ENCODE measurements at places on chromosomes 11 and 22.

DNA sequence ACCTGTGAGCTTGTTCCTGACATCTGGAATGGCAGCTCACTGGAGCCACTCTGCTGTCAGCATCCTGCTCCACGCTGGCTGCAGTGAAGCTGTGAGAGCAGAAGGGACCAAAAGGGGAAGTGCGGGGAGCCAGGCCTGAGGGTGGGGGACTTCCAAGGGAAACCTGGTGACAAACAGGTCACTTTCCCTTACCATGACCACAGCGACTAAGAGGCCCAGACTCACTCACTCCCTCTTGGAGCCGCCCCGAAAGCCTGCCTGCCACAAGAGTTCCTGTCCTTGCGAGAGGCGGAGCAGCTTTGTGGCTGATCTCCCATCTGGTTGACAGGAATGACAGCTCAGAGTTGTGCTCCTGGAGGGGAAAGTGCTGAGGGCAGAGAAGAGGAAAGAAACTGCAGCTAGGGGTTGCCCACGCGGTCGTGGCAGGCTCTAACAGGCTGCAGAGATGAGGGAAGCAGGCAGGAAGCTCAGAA is 183.8 kb upstream of the NTM start:
- no peak for DNase-seq

DNA sequence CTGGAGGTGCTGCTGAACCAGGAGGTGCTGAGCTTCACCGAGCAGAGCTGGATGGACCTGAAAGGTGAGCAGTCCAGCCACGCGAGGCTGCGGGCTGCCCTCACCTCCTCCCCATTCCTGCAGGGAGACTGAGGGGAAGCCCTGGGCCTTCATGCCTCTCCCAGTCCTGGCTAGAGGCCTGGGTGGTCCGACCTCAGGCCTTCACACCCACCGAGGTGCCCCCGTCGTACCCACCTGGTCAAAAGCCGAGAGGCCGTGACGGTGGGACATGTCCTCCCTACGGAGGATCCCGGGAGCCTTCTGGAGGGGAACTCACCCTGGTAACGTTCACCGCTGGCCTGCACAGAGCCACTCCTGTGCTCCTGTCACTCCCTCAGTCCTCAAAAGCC is 5.1 kb downstream of the SUSD2 start:
- no peak for DNase-seq

- no peak for DNase-seq
Measured at GRCh38 chr11:125975634-125976033, 29.8 kb downstream of the VSIG10L2 start.

DNA sequence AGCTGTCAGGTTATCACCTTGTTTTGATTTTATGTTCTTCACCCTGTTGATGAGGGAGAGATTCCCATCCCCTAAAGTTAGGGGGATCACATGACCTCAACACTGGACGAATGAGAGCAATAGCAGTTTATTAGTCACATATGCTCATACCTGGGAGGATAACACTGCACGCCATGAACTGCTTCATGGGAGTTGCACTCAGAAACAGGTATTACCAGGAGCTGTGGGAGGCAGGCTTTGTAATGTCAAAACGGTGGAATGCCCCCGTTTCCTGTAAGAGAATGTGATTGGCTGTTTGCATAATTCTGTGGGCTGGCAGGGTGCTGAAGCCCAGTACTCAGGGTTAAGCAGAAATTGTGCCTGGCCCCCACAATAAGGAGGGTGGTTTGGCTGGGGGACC is 3.2 kb upstream of the THY1 start:
- DNase-seq: no peak

DNA sequence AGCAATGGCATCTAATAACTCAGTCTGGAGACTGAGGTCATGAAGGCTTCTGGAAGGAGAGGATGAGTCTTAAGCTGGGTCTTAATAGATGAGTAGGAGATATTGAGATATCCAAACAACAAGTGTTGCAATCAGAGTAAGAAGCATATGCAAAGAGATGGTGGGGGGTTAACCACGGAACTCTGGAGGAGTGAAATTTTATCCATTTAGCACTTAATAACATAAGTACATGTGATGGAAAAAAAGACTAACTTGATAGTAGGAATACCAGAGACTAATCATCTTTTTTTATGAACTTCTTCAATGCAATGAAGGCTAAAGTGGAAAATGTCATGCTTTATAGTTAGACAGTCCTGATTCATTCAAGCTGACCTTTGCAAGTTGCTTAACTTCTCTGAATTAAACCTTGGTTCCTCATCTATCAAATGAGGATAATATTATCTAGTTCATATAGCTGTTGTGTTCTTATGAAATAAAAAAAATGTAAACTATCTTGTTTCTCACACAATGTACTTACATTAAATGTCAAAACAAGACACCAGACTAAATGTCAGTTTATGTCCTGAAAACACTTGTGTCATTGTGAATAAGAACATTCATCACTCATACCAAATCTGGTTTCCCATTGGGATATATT is 403.1 kb upstream of the CCDC90B start:
- DNase-seq: no peak

GRCh38 chr11:12238420-12238819 is 128.0 kb downstream of the MICAL2 start:
- no peak for DNase-seq
